Left ventricle myocardium superior (tissue), 1 donor: ENCODE measurements at places on chromosomes 13 and 19.
A peak's percentile ranks its signal among the peaks of the same experiment; 100 is the strongest.

GRCh38 chr13:76852986-76853385 lies 33.2 kb downstream of the KCTD12 start:
- DNase-seq = no peak

- no peak for DNase-seq
Observed at GRCh38 chr13:37187105-37187504, 81.6 kb upstream of the CSNK1A1L start.

DNA sequence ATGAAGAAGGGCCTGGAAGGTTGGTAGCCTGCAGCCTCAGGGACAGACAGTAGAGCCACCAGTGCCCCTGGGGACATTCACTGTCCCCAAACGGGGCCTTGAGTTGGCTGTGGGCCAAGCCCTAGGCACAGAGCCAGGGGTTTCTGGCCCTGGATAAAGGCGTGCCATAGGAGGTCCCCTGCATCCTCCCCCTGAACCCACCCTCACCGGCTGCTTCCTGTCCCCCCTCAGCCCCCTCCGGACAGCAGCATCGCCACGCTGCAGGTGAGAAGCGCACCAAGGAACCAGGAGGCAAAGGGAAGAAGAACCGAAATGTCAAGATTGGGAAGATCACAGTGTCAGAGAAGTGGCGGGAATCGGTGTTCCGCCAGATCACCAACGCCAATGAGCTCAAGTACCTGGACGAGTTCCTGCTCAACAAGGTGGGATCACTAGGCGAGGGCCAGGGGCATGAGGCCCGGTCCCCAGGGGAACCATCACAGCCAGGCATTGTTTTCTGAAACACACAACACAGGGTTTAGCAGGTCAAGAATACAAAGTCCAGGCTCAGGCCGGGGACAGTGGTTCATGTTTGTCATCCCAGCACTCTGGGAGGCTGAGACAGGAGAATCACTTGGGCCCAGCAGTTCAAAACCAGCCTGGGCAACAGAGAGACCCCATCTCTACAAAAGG lies 14.6 kb upstream of the USE1 start:
- DNase-seq = peak; percentile 42

- no peak for DNase-seq
Observed at GRCh38 chr13:106187501-106188095, 347.9 kb downstream of the EFNB2 start.

GRCh38 chr19:41114132-41114531 lies at the start of gene CYP2F1:
TSS of gene CYP2F1 (plus strand) at chr19:41114432. CDS start at chr19:41116189, 1,757 bp downstream.
- no peak for DNase-seq

DNA sequence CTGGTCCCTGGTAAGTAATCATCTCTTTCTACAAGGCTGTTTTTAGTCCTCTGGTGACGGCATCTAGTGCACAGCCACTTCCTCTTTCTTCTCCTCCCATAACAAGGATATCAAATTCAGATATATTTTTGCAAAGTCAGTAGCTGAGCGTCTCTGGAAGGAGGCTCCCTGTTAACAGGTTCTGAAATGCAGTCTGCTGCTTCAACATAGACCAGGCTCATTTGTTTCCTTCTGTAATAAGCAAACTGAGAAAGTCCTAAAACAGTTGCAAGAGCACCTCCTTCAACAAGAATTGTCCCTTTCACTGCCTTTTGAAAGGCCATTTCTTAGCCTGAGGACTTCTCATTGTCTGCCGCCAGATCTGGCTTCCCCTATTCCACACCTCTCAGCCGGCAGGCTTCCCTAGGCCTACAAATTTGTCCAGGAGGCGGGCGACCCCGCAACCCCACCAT lies 7.4 kb upstream of the ZSCAN5A start:
- DNase-seq = no peak

GRCh38 chr19:6069268-6069791 lies 41.0 kb downstream of the RFX2 start:
- DNase-seq = no peak

GRCh38 chr19:46065486-46066071 lies 24.8 kb upstream of the IGFL4 start:
- no peak for DNase-seq

DNA sequence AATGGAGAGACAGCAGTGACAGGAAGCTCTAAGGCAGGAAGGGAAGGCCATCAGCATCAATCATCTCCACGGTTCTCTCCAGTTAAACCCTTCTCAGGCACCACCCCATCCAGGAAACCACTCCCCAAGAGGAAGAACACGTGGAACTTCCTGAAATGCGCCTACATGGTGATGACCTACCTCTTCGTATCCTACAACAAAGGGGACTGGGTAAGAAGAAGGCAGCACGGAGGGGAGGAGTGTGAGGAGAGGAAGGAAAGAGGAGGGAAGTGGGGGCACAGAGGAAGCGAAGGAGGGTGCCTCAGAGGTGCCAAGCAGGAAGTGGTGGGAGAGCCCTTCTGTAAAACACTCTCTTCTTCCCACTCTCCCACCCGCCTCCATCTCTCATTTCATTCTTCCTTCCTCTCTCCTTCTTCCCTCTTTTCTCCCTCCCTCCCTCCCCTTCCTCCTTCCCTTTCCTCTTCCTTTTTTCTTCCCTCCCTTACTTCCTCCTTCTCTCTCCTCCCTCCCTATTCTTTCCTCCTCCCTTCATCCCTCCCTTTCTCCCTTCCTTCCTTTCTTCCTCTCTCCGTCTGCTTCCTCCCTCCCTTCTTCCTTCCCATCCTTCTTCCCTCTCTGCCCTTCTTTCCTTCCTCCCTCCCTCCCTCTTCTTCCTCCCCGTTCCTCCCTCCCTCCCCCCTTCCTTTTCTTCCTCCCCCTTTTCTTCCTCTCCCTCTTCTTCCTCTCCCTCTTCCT lies 12.6 kb downstream of the ZSCAN5A start:
- DNase-seq = no peak
